PC-9 (cell line): ENCODE measurements at places on chromosomes 5 and 9. TPM values are rescaled to one million over a fixed set of nuclear protein-coding genes. Genes with fewer than 3 reads are reported as not detected.

Gene TENT4A
- 72.8 and 84.8 TPM in 2 replicates for total RNA-seq

GRCh38 chr9:33867747-33868439 lies 50.9 kb downstream of the UBE2R2 start:
- no peak for DNase-seq

- no peak for DNase-seq
Measured at GRCh38 chr5:64691291-64691690, 988 bp downstream of the SHISAL2B start.

DNA sequence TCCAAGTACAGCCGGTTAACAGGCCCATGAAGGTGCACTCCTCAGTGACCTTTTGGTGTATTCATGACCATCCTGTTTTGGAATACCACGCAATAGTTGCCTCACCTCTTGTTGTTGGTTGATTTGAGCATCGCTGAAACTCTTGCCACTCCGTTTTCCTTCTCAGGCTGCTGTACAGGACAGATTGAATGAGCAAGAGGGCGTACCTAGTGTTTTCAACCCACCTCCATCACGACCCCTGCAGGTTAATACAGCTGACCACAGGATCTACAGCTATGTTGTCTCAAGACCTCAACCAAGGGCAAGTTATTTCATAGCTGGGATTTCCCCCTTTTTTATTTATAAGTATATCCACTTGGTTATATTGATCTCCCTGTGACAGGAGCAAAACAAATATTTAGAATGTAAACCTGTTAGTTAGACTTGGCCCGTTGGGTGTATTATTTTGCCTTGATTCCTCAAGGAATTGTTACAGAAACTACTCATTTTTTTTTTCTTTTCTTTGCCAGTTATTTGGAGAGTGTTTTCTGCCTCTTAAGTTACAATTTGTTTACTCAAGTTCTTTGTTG lies 38.1 kb downstream of the FAF2 start:
- no peak for DNase-seq

Gene PCDHB13
- not detected in 2 replicates for total RNA-seq

DNA sequence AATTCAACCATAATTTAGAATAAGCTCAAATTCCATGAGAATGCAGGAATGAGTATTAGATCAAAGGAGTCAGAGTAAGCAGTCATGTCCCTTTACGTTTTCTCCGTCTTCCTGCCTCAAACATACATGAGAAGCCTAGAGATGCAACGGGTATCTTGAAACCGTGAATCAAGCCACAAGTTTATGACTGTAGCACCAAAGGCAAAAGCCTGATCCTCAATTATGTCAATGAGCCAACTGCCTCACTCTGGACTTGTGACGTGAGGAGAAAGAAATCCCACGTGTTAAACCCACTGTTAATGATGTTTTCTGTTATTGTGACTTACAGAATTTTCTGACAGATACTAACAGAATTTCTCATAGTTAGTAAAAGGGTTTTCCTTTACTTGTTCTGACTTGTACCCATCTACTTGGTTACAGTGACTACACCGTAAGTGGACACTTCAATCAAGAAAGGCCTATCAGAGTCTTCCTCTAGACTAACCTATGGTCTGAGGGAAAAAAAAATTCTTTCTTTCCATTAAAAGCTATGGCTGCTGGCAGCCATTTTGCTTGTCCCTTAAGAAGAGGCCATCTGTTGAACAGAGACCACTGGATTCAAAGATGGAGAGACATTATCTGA lies 35.3 kb upstream of the HK3 start:
- DNase-seq, result no peak
